Astrocyte of the spinal cord (primary cell): ENCODE measurements at places on chromosomes 6 and 20.

GRCh38 chr6:41768545-41769308 is 11.0 kb downstream of the FRS3 start:
- no peak for DNase-seq

DNA sequence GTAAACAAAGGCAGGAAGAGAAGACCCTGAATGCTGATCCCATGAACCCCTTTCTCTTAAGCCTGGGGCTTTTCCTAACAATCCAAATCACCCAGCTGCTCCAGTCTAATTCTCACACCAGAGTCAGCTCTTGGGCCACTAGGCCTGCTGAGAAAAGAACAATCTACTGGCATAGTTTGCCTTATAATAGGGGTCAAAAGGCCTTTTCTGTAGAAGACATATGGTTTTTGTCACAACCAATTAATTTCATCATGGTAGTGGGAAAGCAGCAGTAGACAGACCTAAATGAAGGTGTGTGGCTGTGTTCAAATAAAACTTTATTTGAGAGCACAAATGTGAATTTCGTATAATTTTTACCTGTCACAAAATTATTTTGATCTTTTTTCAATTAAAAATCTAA is 994.7 kb upstream of the EPHA7 start:
- DNase-seq, result no peak

DNA sequence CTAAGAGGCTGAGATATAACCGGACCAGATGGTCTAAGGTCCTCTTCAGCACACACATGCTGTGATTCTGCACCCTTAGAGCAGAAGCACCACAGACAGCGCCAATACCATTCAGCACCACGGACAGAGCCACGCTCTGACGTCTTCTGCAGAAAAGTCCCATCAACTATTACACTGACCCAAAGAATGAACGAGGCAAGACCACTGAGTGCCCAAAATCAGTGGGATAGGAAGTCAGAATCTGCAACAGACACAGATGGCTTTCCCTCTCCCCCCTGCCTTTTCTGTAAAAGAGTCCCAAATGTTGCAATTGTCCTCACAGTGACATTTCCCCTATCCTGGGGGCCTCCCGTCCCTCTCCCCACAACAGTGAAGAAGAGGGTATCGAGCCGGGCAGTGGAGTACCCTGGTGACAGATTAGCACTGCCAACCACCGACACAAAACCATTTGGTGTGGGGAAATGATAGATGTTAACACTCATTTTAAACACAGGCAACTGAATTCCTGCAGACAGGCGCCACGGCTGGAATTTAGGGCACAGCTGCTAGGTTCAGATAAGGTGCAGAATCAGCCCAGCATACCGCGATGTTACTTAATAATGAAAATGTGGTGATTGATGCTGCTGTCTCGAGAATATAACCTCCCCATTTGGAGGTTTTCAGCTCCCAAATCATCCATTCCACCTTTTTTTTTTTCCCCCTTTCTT is 66.6 kb upstream of the CTNNBL1 start:
- peak; percentile 53 for DNase-seq

DNA sequence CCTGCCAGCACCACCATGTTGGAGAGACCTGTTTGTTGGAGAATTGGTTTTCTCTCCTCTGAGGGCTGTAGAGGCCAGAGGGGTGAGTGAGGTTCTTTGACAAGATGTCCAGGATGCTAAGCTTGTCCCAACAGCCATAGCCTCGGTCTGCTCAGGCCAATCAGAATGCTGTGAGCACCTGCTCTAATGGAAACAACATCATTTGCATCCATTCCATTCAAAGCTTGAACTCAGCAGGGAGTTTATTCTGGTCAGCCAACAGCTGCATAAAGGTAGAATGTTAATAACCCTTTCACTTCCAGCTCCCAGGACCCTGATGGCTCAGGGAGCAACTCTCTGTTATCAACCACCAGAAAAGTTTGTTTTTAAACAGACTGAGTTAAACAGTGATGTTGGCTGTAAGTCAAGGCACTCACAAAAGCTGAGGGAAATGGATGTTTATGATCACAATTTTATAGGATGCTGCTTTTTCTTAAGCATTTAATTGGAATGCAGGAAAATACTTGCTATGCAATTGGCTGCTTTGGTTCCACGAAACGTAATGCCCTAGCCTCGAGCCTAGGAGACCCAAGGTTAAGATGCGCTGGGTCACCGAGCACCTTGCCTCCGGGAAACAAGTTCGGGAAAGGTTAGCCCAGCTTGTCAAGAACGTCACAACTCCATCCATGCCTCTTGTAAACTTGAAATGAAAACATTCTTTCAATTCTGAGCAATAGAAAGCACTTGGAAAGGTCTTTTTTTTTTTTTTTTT is 155.2 kb downstream of the NFATC2 start:
- no peak for DNase-seq

DNA sequence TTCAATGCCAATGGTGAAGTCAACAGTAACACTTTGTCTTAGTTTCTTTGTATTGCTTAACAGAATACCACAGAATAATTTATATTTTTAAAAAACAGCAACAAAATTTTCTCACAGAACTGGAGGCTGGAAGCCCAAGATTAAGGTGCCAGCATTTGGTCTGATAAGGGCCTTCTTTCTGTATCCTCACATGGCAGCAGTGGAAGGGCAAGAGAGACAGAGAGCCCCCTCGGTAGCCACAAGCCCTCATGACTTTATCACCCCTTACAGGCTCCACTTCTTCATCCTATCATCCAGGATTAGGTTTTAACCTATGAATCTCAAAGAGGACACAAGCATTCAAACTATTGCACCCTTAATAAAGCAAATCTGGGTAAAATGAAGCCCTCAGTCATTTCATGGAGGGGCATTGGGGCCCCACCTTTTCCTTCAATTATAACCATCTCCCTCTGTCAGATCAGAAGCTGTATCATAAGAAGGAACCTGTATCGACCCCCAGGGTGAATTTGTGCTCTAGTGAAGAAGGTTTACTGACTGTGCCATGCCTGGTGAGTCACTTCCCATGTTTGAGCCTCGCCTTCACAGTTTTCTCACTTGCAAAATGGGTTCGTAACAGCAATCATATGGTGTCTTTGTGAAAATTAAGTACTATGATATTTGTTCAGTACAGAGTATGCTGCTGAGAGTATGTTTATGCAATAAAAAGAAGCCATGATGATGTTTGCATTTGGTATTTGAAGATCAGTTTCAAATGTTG is 178.2 kb downstream of the LRFN2 start:
- no peak for DNase-seq

- no peak for DNase-seq
Measured at GRCh38 chr6:747921-748320, 55.0 kb upstream of the EXOC2 start.

DNA sequence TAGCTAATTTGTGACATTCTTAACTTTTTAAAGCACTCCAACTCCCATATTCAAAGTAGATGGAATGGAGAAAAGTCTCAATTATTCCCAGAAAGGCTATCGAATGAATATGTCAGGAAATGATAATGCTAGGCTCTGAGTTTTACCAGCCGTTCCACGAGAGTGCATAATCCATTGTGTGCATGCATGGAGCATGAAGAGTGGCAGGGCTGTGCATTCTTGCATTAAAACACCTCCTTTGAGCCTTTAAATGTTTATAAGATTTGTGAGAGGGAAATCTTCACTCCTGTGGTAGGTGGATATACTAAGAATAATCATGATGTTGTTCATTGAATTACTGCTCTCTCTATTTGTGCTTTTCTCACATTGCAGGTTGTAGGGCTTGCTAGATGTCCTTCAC is 178.3 kb downstream of the CARMIL1 start:
- DNase-seq, result no peak

- no peak for DNase-seq
Measured at GRCh38 chr6:17099401-17100059, 2.3 kb upstream of the STMND1 start.

DNA sequence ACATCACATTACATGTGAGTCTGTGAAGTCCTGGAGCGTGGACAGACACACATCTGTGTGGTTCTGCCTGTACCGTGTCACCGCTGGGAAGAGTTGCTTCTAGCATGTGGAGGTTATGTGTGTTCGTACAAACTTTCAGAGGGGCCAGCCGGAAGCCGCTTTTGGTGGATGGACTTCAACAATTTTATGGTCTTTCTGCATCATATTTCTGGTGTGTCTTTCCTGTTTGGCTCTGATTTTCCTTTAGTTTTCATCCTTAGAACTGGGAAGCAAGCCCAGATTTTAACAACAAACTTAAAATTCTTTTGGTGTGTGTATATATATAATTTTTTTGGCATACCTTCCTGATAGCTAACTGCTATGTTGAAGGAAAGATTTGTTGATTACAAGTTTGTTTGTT is 71.2 kb downstream of the TIAM2 start:
- DNase-seq, result no peak

DNA sequence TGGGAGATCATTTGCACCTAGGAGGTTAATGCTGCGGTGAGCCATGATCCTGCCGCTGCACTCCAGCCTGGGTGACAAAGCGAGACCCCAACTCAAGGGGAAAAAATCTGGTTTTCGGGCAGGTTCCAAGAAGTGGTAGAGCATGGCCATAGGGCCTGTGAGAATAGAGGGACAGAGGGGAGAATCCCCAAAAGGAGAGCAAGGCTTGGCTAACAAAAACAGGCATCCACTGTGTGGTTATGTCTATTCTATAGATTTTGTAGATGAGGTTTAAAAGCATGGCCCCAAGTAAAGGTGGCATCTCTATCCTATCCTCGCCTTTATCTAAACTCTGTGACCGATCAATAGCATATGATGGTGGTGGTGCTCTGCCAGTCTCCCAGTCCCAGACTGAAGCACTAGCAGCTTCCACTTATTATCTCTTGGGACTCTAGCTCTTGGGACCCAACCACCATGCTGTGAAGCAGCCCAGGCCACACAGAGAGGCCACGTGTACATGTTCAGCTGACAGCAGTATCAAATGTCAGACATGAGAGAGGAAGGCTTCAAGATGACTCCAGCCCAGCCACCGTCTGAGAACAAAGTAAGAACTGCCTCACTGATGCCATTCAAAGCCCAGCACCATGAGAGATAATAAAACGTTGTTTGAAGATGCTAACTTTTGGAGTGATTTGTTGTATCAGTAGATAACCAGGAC is 27.7 kb downstream of the EIF2S2 start:
- no peak for DNase-seq

DNA sequence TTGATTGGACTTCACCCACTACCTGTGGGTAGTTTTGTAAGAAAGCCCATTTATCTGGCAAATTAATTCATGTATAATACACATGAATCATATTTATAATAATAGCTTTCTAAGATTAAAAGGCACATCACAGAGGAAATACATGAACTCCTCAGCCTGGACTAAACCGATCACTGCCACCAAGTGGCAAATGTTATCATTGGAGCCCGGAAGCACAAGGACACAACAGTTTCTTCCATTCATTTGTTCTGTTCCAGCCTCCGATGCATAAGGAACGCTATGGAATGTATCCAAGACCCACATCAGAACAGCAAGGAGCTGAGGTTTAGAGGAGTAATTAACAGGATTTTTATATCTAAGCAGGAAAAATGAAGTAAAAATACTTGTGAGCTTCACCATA is 13.9 kb upstream of the IPCEF1 start:
- DNase-seq, result peak; percentile 47

- DNase-seq, result peak; percentile 24
Measured at GRCh38 chr6:161303628-161304340, 29.9 kb upstream of the AGPAT4 start.

- DNase-seq, result no peak
Measured at GRCh38 chr6:36347621-36348020, 10.9 kb upstream of the BNIP5 start.

GRCh38 chr6:135876058-135876457 is 24.6 kb downstream of the PDE7B start:
- no peak for DNase-seq

DNA sequence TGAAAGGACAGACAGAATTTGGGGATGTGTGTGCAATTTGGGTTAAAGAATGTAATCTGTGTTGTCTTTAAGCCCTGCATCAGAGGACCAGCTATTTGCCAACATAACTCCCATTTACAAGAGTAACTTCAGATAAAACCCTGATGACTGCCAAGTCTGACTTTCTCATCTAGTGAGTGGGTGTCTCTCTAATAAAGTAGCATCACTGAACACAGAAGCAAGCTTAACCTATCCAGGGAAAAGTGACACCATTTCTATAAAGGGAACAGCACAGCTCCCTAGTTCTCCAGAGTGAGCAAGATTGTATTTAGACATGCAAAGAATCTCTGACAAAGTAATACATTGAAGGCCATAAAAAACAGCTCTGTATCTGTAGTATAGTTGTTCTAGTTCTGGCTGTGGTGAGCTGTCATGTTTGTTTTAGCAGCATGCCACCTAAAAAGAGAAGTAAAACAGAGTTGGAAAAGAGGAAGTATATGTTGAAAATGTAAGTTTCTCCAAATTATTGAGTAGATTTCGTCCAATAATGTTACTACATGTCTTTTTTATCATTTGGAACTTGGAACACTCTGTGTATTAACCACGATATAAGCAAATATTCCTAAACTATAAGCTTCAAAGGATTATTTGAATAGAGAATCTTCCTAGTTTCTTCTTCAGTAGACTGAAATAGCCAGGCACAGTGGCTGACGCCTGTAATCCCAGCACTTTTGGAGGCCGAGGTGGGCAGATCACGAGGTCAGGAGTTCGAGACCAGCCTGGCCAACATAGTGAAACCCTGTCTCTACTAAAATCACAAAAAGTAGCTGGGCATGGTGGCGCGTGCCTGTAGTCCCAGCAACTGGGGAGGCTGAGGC is 8.8 kb upstream of the PIM1 start:
- DNase-seq, result peak; percentile 83

GRCh38 chr20:61464307-61465303 is 212.5 kb downstream of the CDH4 start:
- DNase-seq, result no peak
